ENCODE measurements at places on chromosomes 5 and 9.

DNA sequence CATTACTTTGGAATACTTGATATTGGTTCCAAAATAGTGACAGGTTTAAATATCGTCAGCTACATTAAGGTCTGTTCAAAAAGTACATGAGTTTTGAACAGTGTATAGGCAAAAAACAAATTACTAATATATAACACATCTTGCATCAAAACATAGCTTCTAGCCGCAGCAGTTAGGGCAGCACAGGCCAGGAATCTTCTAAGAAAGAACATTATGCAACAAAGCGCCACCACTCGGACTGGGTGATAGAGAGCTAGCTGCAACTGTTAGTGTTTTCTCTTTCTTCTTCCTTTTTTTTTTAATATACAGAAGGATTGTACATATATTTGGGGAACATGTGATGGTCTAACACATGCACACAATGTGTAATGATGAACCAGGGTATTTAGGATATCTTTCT lies 504.5 kb downstream of the NR2F1-AS1 start:
- no peak for DNase-seq

- no peak for DNase-seq
Measured at GRCh38 chr9:136837146-136837855, 5.0 kb upstream of the AJM1 start.

DNA sequence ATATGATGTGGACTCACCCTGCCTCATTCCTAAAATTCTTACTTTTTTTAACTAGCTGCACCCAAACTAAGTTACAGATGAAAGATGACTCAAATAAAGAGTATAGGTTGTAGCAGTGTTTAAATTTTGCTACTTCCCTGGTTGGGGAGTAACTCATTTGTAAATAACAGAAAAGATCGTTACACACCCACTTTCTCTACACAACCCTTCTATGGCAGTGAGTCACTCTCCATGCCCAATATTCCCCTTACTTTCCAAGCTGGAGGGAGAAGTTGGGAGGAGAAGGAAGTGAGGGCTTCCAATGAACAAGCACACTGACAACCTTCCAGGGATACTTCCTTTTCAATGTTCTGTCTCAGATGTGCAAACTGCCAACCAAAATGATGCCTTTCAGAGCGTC lies 1.9 kb downstream of the RASEF start:
- no peak for DNase-seq

- DNase-seq = no peak
Measured at GRCh38 chr5:29037716-29038115, 1999.3 kb upstream of the CDH9 start.

DNA sequence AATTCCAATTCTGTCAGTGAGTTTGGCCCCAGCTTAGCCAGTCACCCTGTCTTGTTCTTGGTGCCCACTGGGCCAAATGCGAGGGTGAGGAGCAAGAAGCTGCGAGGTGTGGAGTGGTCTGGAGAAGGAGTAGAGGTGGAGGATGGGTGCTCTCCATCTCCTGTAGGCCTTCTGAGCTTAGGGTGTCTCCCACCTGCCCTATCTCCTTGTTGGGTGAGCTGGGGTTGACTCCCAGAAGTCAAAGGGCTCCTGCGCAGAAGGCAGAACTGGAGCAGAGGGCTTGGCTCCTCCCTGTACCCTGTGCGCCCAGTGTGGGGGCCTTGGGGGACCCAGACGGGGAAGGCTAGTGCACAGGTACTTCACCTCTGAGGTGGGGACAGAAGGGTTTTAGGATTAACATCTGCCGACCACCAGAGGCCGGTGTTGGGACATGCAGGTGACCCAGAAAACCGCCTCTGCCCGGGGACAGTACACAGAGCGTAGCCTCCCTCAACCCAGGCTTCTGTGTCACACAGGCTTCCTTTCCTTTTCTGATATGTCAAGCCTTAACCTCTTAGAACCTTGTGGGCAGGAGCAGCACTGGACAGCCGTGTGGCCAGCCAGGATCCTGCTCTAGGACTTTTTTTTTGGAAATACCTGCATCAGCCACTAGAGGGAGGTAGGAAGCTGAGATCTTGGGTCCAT lies 16.9 kb downstream of the IL5 start:
- no peak for DNase-seq

GRCh38 chr9:127295005-127295404 lies 30.4 kb downstream of the GARNL3 start:
- DNase-seq = no peak

DNA sequence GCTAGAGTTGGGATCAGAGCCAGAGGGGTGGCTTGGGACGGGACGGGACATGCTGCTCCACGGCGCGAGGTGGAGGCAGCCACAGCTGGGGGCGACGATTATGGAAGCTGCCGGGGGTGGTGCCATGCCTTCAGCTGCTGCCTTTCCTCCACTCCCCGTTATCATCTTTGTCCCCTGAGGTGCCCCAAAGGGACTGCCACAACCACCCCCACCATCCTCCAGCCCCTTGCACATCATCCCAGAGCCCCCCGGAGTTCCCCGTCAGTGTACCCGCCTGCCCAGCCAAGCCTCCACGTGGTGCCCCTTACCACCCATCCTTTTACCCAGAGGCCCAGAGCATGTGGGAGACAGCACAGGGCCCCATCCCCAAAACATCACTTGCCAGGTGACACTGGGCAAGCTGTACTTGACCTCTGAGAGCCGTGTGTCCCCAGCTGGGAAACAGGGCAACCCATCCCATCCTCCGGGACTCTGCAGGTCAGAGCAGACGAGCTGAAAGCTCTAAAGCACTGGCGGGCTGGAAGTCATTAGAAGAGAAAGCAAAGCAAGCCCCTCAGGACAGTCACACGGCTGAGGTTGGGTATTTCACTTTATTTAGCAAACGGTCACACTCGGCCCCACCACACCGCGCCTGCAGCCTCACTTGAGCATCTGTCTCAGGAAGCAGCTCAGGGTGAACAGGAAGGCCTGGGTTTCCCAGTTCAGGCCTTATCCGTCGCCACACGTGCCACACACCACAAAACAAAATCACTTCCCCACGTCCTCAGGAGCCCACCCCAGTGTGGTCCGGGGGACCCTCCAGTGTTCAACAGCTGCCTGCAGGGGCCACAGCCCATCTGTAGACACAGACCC lies 19.5 kb upstream of the MXD3 start:
- DNase-seq = no peak

DNA sequence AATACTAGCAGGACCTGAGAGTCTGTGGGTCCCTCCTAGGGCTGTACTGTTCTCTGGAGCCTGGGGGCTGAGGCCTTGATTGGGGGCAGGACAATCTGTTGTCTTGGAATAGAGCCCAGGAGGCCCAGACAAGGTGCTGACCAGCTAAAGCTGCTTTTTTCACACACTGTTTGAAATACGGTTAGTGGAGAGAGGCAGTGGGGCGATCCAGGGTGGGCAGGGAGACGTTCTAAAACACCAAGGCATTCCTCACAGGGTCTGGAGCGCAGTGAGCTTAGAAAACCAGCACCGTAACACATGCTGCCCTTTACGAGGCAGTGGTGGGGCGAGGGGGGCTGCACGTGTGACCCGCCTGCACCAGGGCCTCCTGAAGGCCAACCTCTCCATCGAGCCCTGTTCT lies 55.1 kb downstream of the EHMT1 start:
- DNase-seq = no peak

GRCh38 chr5:172892713-172893112 lies 58.7 kb downstream of the ERGIC1 start:
- no peak for DNase-seq

GRCh38 chr9:114207034-114207810 lies 51.9 kb downstream of the COL27A1 start:
- DNase-seq = no peak

DNA sequence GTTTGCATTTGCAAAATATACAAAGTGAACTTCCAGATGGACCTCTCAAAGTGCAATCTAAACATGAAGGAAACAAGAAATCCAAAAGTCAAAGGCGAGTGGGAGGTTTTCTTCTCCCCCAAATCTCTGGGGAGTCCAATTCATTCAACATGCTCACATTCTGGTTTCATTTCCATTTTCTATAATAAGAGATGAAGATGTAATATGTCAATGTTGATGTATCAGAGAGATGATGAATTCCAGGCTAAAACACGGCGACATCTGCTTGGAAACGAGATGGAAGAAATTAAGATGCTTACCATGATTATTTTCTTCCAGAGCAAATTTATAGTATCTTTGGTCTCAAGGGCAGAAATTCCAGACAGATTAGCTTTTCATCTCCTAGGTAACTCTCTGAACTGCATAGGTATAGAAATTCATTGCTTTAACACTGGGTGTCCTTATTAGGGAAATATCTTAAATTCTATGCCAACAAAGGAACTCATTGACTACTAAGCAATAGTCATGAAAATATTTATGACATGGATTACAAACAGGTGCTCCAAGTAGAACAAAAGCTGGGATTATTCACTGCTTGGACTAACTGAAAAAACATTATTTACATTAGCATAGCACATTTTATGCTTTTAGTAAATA lies 287.9 kb downstream of the SEC61B start:
- DNase-seq = no peak

DNA sequence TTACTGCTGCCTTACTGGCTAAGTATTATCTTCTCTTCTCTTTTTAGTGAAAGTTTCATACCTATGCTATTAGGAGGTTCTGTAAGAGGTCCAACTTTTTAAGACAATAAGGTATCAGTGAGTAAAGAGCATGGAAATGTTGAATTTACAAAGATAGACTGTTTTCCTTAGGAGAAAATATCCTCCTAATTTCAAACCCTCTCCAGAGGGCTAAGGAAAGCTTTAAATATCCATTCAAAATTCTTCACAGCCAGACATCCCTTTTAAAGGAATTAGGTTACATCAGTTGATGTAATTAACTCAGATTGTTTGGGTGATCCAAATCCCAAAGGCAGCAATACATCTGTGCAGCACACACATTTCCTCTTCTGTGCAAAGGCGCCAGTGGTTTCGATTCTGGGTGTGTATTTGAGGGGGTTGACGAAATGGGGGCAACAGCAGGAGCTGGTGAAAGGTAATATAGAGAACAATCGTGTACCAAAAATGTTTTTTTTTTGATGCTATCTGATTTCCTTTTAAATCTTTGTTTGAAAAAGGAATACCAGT lies 273.8 kb upstream of the RPS23 start:
- no peak for DNase-seq

DNA sequence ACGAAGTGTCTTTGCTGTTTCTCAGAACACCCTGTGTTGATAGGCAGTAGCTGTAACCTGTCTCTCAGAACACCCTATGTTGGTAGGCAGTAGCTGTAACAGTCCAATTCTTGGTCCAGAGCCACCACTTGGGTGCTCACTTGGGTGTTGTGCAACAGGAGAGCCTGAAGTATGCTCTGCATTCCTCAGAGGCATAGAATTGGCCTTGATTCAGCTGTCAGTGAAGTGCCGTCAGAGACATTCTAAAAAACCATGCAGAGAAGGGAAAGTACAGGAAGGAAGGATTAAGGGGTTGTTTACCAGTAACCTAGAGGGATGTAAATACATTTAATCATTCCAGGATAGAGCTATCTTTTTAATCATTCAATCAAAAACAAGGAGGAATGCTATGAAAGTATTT lies 231.2 kb downstream of the ARRDC3 start:
- no peak for DNase-seq

DNA sequence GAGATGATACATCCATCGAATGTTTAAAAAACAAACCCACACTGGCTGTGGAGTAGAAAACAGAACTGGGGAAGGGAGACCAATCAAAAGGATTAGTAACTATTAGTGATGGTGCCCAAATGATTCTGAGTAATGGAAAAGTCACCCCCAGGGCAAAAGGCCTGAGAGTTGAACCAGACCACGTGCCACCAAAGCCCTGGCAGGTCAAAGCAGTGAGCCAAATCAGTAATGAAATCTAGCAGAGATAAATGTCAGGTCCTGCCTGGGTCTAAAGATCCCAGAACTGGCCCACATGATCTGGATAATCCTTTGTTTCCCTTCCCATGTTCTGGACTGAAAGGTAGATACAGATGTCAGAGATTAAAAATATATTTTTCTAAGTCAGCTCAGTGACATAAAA lies 9.4 kb downstream of the OTULINL start:
- no peak for DNase-seq

GRCh38 chr9:81312346-81312745 lies 377.0 kb downstream of the TLE1 start:
- DNase-seq = no peak

GRCh38 chr5:179115307-179115706 lies 55.1 kb downstream of the ZNF354C start:
- no peak for DNase-seq

DNA sequence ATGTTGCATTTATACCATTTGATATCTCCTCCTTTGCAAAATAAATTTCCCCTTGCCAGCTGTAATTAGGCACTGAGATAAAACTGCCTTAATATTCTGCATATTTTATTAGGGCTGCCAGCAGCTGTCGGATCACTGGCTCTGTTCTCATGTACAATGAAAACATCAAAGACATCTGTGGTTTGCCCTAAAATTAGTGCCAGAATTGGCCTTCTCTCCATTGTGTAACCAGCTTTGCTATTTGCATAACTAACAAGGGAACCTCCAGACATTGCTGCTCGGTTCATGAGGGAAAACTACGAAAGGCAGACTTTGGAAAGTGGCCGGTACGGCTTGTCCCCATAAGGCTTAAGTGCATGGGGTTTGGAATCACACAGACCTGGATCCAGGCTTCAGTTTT lies 45.5 kb upstream of the KIF2A start:
- no peak for DNase-seq

DNA sequence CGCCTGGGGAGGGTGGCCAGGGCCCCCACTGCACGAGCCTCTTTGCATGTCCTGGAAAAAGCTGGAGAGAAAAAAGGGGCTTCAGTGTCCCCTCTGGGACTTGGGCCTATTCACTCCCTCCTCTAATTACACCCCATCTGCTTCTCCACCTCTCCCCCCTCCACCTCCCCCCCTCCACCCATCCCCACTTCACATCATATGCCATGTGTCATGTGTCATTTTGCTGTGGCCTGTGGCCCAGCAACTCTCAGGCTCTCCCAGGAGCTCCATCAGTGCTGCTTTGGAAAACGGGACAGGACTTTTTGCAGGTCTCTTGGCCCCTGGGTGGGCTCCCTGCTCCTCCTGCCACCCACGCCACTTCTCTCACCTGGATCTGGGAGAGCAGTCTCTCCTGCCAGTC lies 68.7 kb downstream of the NTNG2 start:
- no peak for DNase-seq

DNA sequence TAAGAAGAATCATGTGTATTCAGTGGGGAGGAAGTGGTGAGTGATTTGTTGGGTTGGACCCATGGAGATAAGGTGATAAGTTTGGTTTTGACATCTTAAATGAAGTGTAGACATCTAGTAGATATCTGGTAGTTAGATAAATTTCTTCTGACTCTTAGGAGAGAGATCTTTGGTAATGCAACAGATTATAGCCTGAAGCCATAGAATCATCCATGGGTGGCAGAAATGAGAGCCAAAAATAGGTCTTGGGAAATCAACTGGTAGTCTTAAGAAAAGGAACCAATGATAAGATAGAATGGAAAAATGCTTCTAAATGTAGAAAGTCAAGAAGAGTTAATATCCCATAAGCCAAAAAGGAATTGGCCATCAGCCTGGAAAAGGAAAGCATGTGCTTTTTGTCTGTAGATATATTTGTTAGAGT lies 532.7 kb upstream of the GRAMD2B start:
- DNase-seq = no peak

GRCh38 chr5:5359618-5360017 lies 62.9 kb upstream of the ICE1 start:
- no peak for DNase-seq

- no peak for DNase-seq
Measured at GRCh38 chr9:131475956-131476776, 26.6 kb upstream of the POMT1 start.

Data from SIG-M5 (cell line).